ENCODE measurements at places on chromosomes 1 and 21.

- no peak for DNase-seq
Measured at GRCh38 chr1:16318555-16318954, 33.7 kb downstream of the FBXO42 start.

GRCh38 chr1:244778344-244778743 lies 57.1 kb upstream of the COX20 start:
- no peak for DNase-seq

- no peak for DNase-seq
Measured at GRCh38 chr1:116128664-116129063, 17.5 kb downstream of the MAB21L3 start.

DNA sequence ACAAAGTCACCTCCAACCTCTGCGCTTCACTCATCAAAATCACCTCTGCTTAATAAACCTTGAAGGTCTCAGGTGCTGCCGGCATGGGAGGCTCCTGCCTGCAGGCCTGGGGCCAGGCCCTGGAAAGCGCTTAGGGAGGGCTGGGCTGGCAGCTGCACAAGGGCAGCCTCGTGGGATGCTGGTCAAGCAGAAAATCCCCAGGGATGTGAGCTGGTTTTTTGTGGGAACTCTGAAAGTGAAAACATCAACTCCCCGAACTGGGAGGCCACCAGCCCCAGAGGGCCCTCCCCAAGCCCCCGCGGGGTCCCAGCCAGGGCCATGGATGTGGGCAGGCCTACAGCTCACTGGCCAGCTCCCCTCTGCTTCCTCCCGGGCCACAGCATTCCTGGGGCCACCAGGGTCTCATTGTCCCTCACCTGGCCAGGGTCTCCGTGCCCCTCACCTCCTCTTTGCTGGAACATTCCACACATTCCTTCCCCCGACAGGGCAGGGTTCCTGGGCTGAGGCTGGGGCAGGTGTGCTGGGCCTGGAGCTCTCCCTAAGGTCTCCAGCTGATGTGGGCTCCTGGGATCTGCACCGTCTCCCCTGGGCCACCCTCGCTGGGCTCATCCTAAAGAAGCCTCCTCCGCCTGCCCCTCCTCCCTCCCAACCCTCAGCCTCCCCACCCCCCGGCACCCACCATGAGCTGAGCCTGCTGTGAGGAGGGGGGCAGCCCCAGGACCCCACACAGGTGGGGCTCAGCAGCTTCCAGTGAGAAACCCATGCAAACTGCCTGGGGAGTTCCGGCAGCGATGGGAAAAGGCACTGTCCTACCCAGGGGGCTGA lies 36.0 kb upstream of the POFUT2 start:
- no peak for DNase-seq

DNA sequence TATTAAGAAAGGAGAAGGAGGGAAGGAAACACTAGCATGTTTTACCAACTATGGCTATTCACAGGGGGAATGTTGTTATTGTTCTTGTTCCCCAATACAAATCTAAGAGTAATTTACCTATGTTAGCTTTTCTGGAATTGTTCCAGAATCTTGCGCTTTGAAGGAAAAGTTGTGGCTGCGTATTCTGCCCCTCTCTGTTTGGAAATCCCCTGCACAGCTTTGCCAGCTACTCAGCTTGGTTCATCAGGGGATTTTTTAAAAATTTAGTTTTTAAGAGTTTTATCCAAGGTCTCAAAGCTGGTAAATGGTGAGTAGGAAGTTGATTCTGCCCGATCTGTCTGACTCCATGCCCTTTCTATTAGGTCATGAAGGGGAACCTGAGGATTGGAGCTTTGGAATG lies 9.5 kb upstream of the IRF6 start:
- no peak for DNase-seq

DNA sequence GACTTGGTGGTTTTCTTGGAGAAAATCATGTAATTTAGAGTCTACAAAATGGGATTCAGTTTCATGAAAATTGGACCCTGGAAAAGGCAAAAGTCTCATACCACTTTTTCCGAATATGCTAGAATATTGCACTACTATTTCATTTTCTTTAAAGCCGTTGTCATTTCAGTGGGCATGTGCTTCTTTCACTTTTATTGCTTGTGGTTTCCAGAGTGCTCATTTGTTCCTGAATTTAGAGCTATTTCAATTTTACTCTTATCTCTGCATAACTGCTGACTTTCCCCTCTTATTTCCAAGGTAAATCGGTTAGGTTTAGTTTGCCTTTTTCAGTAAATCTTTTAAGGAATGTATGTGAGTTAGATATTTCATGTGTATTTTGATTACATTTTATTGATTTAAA lies 11.6 kb downstream of the HHAT start:
- no peak for DNase-seq
